Suppressor macrophage treated with lipopolysaccharide for 4 hours (primary cell): ENCODE measurements at places on chromosomes 3 and 15.

DNA sequence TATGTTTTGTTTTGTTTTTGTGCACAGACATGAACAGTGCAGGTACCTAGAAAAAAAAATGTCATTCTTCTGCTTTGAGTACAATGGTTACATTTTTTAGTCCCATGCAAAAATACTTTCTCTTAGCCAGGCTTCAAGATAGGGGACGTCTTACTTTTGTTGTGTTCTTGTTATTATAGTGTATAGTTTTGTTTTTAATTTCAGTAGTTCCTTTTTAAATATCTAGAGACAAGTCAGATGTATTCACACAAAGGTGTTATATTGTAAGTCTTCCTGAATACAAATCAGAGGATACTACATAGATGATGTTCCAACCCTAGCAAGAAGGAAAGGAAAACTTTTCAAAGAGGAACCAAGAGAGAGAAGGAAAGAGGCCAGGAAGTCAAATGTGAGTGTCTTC, 28.8 kb upstream of the IGSF11 start:
- DNase-seq = no peak

GRCh38 chr3:148319161-148319915, 378.4 kb upstream of the AGTR1 start:
- DNase-seq = peak; percentile 88

- DNase-seq = no peak
Observed at GRCh38 chr3:141146979-141147470, 84.6 kb upstream of the PXYLP1 start.

DNA sequence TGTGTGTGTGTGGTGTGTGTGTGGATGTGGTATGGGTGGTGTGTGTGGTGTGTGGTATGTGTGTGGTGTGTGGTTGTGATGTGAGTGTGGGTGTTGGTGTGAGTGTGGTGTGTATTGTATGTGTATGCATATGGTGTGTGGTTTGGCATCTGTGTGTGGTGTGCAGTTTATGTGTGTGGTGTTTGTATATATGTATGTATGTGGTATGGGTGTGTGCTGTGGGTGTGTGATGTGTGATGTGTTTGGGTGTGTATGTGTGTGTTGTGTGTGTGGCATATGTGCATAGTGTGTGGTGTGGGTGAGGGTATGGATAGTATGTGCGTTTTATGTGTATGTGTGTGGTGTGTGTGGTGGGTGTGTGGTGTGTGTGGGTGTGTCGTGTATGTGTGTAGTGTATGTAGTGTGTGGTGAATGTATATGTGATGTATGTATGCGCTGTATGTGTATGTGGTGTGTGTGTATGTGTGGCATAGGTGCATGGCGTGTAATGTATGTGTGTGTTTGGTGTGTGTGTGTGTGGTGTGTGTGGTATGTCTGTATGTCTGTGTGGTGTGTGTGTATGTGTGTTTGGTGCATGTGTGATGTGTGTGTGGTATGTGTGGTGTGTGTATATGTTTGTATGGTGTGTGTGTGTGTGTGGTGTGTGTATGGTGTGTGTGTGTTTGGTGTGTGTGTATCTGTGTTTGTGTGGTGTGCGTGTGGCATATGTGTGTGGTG, 58.0 kb downstream of the EFCAB12 start:
- no peak for DNase-seq

DNA sequence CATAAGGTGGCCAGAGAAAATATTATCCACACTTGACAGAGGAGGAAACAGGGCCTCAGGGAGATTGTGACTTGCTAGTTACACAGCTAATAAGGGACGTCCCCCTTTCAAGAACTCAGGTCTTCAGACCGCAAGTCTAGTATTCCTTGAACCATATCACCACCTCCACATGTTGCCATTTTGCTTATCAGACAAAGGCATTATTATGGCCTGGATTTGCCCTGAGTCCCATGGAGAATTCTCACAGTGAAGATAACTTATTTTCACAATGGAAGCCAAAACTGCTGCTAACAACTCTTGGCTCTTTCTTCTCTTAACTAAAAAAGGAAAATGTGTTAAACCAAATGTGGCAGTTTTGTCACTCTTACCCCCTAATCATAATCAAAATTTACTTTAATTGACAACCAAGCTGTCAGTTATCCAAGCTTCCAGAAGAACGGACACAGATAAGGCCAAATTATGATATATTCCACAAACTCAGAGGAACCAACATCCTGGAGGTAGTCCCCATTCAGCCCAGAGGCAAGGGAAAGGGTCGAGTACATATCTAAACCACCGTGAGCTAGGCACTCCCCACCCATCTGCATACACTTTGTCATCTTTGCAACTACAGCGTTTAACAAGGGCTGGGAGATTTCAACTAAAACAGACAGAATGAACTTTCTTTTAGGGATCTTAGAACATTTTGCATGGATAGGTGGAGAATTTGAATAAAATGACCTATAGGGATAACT, 63.6 kb upstream of the THBS1 start:
- DNase-seq = no peak

- DNase-seq = peak; percentile 64
Observed at GRCh38 chr3:172094621-172095557, 55.5 kb downstream of the FNDC3B start.

DNA sequence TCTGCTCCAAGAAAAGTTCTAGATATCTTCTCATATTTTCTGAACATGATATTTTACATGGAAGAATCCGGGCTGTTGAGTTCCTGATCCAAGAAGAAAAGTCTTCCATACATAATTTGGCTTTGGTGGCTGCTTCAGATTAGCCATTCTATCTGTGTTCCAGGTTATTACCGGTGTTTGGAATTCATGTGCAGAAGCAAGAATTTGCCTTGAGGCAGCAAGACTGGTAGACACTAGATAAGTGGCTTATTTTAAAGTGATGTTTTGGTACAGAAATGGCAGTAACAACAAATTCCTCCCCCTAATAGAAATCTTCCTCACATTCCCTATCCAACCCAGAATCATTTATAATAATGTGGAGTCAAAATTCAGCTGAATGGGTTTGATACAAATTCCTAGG, 29.2 kb downstream of the MITF start:
- DNase-seq = no peak

GRCh38 chr3:186471771-186472170, 72.4 kb downstream of the CRYGS start:
- DNase-seq = no peak

DNA sequence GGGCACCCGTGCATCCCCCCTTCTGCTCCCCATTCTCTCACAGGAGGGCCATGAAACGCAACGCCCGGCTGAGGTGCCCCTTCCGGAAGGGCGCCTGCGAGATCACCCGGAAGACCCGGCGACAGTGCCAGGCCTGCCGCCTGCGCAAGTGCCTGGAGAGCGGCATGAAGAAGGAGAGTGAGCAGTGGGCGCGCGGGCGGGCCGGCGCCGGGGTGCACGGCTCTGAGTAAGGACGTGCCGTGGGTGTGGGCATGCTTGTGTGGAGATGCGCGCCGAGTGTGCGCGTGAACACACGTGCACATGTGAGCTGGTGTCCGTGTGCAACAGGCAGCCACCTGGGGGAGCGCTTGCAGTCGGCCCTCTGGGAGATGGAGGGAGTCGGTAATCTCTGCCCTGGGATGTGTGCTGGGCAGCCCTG, 28.1 kb downstream of the NR1I2 start:
- peak; percentile 28 for DNase-seq
